Hematopoietic multipotent progenitor cell treated with erythropoietin and hydrocortisone succinate and interleukin-3 and kit ligand, for 4 days (in vitro differentiated cells): ENCODE measurements at places on chromosomes 1 and 21.

GRCh38 chr1:218501161-218501560, 156.0 kb downstream of the TGFB2 start:
- no peak for DNase-seq

- peak; percentile 94 for DNase-seq
Measured at GRCh38 chr1:186828611-186829454, at the start of gene PLA2G4A. Gene PLA2G4A (plus strand): TSS chr1:186828949. CDS start chr1:186854355, 25,406 bp downstream.

GRCh38 chr21:36551321-36551720, 71.4 kb upstream of the CLDN14 start:
- DNase-seq = no peak

DNA sequence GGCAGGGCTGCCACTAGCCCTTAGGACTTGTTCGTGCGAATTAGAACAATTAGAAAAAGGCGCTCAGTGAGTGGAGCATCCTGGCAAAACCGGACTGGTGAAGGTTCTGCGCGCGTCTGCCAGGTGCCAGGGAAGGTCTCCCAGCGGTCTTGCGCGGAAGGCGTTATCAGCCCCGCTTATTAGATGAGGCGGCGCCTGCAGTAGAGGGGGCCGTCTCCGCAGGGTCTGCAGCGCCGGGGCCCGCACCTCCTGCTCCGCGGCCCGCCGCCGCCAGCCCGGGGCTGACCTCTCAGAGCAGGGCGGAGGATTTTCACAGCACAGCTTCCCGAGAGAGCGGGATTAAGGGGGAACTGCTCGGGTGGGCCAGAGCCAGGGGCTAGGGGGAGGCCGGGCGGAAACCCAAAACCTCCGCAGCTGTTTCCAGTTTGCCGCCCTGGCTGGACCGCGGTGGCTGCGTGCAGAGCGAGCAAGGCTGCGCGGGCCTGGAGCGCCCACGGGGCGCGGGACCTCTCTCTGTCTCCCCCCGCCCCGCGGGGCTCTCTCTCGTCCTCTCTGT, 155.2 kb downstream of the FOXD2 start:
- DNase-seq = peak; percentile 49

- no peak for DNase-seq
Measured at GRCh38 chr1:21059021-21059420, 117.7 kb downstream of the EIF4G3 start.

GRCh38 chr1:159054427-159054826, 22.1 kb downstream of the AIM2 start:
- no peak for DNase-seq

DNA sequence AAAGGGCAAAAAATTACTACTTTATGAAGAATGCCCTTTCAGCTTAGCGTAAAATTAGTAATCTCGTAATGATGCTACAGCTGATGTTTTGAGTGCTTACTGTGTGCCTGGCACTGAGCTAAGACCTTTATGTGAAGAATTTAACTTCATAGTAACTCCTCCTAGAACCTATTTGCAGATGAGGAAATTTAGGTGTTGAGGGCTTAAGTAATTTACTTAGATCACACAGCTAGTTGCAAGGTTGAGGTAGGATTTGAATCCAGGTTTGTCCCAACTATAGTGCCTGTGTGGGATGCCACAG, 1.4 kb downstream of the ZMYM4 start:
- DNase-seq = no peak

DNA sequence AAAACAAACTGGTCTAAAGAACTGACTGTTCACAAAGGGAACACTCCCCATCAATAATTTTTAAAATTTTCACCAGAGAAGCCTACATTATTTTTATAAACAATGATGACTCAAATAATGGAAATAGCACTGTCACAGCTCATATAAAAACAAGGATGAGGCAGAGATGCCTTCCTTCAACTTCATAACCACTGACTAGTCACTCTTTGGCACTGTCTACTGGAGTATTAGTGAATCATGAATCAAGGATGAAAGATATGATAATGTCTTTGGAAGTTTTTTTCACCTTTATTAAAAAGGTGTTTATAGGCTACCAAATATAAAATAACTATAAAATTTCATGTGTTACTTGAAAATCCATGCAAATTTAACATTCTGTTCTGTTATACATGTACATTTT, 316.9 kb downstream of the VAV3 start:
- no peak for DNase-seq

GRCh38 chr1:172742599-172743500, 83.9 kb downstream of the FASLG start:
- peak; percentile 66 for DNase-seq

DNA sequence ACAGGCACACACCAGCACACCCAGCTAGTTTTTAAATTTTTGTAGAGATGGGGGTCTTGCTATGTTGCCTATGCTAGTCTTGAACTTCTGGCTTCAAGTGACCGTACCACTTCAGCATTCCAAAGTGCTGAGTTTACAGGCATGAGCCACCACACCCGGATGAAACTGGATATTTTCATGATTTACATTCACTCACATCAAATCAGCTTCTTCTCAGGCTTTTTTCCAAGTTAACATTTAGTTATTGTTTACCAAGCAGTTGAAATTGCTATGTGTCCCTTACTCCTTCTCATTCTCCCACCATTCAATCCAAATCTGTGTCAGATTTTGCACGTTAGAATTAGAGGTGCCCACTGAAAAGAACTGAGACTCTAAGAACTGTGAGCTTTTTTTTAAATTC, 18.4 kb downstream of the RIT1 start:
- no peak for DNase-seq

DNA sequence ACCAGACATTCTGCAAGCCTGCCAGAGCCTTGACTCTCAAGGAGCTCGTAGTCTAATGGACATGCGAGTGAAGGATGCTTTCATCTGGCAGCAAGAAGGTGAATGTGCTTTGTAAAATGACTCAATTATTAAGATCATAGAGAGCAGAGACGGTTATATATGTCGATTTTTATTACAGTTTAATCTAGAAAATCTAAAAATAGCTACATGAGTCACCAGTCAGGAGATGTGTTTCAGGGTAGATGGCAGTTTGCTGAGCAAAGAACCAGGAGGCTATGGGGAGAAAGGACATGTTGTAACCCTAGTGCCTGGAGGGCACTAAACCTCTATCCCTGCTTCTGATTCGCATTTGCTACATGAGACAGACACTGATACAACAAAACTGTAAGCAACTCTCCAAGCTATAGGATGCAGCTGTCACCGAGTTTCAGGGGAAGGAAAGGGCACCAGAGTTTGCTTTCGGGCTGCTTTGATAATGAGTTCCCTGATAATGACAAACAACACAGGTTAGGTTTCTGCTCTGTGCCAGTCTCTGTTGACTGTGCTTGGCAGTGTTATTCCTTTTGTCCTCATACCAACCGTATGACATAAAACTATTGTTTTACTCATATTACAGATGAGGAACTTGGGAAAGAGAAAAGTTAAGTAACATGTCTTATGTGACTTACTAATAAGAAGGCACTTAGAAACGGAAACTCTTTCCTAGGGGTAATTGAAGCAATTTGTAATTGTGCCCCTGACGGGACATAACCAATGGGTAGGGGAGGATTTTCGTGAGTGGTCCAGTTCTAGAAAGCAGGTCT, 43.2 kb downstream of the C1orf198 start:
- DNase-seq = peak; percentile 37

DNA sequence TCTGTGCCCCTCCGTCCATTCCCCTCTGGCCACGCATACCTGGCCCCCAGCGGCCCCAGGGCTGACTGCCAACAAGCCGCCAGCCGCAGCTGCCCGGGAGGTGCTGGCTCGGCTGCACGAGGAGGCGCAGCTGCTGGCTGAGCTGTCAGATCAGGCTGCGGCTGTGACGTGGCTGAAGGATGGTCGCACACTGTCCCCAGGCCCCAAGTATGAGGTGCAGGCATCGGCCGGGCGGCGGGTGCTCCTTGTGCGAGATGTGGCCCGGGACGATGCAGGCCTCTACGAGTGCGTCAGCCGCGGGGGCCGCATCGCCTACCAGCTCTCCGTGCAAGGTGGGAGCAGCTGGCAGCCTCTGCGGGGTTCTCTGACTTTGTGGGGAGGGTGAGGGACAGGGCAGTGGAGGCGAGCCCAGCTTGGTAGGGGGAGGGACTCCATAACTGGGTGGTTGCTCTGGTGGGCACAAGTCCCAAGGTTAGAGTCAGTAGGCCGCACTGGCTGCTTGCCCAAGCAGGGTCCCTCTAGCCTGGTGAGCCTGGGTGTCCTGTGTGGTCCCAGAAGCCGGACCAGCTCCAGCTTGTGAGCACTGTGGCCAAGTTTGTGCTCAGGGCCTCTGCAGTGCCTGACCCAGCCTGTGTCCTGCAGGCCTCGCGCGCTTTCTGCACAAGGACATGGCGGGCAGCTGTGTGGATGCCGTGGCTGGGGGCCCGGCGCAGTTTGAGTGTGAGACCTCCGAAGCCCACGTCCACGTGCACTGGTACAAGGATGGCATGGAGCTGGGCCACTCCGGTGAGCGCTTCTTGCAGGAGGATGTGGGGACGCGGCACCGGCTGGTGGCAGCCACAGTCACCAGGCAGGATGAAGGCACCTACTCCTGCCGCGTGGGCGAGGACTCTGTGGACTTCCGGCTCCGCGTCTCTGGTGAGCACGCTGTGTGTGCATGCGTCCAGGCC, 8.8 kb downstream of the OBSCN start:
- no peak for DNase-seq

- DNase-seq = no peak
Measured at GRCh38 chr1:53293123-53293522, 34.7 kb downstream of the LRP8 start.

GRCh38 chr1:110542725-110543124, 23.8 kb upstream of the KCNA10 start:
- peak; percentile 73 for DNase-seq

DNA sequence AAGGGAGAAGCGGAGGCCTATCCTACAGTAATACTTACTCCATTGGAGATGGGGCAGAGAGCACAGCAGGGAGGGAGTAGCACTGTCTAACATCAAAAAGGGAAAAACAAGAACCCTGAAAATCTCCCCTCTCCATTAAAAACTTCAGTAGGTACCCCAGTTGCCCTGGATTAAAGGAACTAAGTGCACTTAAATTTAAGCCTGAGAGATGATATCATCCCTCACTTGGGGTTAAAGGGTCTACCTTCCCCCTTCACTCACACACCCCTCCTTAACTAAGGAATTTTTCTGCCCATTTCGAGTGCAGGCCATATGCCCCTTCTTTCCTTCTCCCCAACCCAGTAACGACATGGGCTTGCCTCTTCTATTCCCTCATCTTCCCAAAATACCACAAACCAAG, 3.7 kb upstream of the MTMR11 start:
- DNase-seq = no peak

DNA sequence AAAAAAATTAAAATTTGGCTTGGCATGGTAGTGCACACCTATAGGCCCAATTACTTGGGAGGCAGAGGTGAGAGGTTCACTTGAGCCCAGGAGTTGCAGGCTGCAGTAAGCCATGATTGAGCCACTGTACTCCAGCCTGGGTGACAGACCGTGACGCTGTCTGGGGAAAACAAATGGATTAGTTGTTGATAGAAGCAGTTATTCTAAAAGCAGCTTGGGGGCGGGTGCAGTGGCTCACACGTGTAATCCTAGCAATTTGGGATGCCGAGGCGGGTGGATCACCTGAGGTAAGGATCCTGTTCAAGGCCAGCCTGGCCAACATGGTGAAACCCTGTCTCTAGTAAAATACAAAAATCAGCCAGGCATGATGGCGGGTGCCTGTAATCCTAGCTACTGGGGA, 40.3 kb downstream of the KIF1B start:
- DNase-seq = no peak

GRCh38 chr1:39574646-39575045, 1.9 kb downstream of the PABPC4 start:
- peak; percentile 34 for DNase-seq

DNA sequence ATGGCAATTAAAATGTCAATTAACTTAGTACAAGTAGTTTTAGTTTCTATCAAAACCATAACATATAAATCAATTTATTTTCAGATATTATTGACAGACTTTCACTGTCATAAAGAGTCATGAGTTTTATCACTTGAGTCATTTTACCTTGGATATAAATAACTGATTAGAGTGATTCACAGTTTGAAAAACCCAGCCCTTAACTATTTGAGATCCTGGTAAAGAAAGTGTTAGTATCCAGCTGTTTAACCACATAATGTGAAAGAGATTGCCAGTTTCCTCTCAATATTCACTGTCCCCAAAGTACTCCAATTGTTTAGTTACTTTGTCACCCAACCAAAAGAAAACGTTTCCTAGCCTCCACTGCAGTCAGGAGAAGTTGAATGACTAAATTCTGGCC, 91.3 kb downstream of the UCHL5 start:
- no peak for DNase-seq

GRCh38 chr1:183444243-183444642, 26.1 kb upstream of the NMNAT2 start:
- DNase-seq = no peak

DNA sequence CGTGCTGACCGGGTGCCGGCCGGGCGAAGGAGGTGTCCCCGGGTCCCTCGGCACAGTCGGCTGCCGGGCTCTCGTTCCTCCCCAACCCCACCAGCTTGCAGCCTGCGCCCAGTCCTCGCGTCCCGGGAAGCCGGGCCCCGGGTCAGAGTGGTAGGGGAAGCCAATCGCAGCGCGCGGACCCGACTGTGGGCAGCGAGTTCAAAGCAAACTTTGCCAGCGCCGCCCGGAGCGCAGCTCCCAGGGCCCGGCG, 328 bp downstream of the MYCL start:
- peak; percentile 43 for DNase-seq

DNA sequence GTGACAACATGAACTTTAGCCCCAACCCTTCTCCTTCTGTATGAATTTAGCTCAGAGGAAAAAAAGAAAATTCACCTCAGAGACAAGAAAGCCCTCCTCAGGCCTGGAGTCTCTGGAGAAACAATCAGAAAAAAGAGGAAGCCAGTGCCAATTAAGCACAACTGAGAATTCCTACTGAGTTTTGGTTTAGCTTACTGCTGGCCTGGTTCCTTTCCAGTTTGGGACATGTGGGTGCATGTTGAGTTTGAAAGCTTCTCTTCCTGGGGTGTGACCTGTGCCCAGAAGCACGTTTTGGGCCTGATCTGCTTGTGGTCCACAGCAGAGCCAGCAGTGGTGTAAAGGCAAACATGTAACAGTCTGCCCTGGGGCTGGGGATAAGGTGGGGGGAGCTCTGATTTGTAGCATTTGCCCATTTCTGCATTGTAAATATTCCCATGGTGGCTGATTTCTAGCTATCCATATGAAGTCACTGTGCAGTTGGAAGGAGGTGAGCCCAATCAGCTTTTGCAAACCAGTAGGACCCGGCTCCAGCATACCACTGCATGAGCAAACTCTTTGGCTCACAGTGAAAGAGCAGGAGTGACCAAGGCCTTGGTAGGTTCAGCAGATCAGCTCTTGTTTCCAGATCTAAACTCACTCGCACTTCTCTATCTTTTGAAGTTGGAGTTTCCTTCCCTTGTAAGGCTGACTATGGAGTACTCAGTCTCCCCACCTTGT, 4.7 kb upstream of the THEM5 start:
- DNase-seq = no peak
